ENCODE measurements at places on chromosomes 2 and 18.

GRCh38 chr2:203177361-203177760 lies 61.5 kb upstream of the CYP20A1 start:
- DNase-seq = no peak

- DNase-seq = no peak
These were observed 273.3 kb downstream of the GLI2 start for GRCh38 chr2:121008975-121009374.

GRCh38 chr2:41924709-41925408 lies 123.0 kb upstream of the PKDCC start:
- no peak for DNase-seq

- DNase-seq = no peak
These were observed 41.0 kb upstream of the IGFBP5 start for GRCh38 chr2:216736326-216736725.

DNA sequence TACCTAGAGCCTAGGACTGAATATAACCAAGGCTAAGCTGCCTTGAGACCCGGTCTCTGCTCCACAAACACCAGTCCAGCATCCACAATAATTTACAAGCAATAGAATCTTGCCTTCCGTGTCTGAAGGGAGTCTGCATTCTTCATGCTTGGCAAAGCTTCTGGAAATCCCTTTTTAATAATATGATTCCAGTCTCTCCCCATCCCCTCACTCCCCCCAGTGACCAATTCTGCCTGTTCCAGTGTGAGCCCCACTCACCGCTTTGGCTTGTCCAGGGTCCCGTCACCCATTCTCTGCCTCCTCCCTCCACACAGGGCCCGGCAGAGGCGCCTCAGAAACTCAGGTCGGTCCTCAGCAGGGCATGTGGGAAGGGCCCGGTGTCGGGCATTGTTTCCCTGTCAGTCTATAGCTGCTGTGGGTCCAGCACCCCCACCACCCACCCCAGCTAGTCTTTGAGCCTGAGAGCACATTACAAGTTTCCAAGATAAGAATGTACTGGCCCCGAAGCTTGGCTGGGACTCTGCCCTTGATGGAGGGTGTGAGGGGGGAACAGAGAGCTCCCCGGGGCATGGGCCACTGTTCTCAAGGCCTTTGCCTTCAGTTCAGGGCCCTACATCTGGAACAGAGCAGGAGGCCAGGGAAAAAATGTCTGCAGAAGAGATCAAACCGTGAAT lies 129.7 kb upstream of the MYCN start:
- no peak for DNase-seq

DNA sequence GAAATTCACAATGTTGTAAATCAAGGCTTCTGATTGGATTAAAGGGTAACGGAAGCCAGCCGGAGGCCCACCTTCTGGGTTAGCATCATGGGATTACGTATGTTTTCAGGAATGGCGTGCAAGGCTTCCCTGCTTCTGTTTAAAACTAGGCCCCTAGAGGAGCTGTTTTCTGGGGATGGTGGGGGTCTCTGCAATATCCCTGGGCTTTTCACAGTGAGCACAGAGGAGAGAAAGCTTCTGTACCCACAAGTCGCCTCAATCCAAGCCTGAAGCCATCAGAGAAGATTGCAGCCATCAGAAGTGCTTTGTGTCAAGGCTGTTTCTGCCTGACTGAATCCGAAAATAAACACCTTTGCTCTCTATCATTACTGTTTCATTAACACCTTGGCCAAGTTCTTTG lies 226.9 kb upstream of the SMIM21 start:
- DNase-seq = no peak

GRCh38 chr2:57536535-57537231 lies 509.9 kb upstream of the VRK2 start:
- DNase-seq = no peak

- DNase-seq = no peak
These were observed 73.9 kb upstream of the PID1 start for GRCh38 chr2:229344955-229345354.

DNA sequence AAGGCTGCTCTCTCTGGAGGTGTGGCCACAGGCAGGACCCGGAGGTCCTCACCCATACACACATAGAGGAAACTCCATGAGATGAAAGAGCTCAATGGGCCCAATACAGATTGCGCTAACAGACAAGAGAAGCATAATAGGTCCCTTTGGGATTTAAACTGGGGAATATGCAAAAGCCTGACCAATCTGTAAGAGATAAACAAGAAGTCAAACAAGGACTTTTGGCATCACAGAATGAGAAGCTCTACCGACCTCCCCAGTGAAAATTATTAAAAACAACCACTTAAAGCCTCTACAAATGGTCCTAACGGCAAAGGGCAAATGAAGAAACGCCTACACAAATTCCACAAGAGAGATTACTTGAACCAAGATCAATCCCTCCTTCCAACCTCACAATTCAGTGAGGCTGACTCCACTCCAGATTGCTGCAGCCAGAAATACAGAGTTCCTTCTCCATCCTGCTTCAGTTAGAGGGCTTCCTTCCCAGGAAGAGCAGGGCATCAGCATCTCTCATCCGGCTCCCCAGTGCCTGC lies 10.8 kb downstream of the IWS1 start:
- DNase-seq = no peak

DNA sequence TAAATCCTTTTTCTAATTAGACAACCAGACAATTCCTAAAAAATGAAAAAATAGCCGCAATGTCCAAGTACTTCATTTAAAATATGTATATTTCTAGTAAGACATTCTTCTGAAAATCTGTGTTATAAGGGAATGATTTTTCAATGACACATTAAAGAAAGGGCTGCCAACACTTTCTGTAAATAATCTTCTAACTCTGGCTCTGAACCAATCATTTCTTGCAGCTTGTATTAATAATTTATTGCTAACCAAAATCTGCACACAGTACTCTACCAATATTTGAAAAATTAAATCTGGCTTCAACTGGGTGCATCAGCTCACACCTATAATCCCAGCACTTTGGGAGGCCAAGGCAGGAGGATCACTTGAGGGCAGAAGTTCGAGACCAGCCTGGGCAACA lies 8.3 kb downstream of the NFU1 start:
- DNase-seq = no peak

Measured in activated effector memory CD4-positive, alpha-beta T cell treated with Interleukin-2 at 50 U/mL for 16 hours (primary cell).